Kidney glomerular epithelial cell (primary cell): ENCODE measurements at places on chromosomes 4 and X.

DNA sequence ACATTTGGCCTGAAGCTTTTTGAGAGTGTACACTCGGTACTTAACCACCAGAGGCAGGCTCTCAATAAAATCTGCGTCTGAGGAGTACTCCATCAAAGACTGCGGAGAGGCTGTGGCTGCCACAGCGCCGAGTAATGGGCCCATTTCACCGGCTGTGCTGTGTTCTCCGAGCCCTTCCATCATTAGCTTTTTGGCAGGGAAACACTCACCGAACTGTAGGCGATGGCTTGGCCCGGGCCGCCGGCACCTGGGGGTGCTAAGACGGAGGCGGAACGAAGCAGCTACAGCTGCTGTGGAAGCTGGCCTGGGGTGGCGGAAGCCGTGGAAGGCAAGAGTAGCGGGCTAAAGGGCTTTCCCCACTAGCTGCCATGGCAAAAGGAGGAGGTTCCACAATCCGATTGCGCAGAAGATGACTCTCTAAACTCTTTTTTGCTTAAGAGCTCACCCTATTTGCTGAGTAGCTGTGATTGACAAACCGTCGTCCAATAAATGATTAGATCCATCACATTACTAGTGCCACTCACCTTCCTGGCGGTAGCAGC lies 48.5 kb upstream of the PABPC1L2A start:
- DNase-seq = no peak

- no peak for DNase-seq
Measured at GRCh38 chr4:21848021-21848420, 100.6 kb downstream of the KCNIP4 start.

GRCh38 chr4:69888336-69888735 lies 28.4 kb upstream of the SULT1E1 start:
- no peak for DNase-seq

DNA sequence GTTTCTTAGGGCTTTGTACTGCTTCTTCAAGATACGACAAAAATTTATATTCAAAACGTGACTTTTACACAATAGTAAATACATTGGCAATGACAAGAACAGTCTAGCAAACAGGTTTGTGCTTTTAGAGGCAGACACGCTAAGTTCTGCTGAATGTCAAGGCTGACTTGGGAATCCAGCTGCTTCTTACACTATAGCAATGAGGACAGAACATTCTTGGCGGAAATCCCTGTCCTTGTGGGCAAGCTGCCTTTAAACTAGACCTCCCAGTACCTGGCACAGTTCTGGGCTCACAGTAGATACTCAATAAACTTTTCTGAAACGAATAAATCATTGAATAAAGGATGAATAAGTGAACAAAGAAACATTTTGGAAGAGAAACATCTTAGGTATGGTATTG lies 148.2 kb downstream of the RASL11B start:
- DNase-seq = no peak

- no peak for DNase-seq
Measured at GRCh38 chr4:28317221-28317620, 1456.6 kb downstream of the STIM2 start.

DNA sequence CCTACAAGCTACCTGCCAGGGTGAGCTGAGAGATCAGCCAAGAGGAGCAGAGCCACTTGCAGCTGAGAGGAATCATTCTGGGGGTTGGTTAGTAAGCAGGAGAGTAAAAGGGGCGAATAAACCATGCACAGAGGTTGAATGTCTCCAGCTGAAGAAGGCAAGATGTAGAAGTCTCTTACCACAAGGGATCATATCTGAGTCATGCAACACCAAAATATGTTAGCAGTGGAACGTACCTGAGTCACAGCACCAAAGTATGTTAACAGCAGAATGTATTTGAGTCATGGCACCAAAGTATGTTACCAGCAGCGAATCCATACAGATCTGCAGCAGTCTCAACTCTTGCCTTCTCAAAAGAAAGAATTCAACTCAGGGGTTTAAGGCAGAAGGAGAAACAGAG lies 29.9 kb downstream of the C4orf51 start:
- DNase-seq = peak; percentile 58

DNA sequence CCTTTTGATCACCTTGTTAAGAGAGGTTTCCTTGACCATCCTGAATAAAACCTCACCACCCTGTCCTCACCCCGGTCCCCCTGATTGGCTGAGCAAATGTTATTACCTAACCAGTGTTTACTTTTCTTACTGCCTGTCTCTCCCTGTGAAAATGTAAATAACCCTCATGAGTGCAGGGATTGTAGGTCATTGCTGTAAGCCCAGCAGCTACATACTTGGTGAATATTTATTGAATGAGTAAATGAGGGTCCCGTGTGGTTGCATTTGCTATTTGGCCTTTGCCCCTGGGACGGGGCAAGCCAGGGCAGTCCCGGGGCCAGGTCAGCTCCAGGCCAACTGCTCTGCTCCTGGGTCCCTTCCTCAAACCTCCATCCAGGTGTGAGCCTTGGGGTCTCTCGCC lies 55.5 kb upstream of the CLCN4 start:
- no peak for DNase-seq

- no peak for DNase-seq
Measured at GRCh38 chr4:124684301-124684700, 28.2 kb downstream of the ANKRD50 start.

GRCh38 chr4:153780221-153780620 lies 8.7 kb downstream of the SFRP2 start:
- DNase-seq = no peak

DNA sequence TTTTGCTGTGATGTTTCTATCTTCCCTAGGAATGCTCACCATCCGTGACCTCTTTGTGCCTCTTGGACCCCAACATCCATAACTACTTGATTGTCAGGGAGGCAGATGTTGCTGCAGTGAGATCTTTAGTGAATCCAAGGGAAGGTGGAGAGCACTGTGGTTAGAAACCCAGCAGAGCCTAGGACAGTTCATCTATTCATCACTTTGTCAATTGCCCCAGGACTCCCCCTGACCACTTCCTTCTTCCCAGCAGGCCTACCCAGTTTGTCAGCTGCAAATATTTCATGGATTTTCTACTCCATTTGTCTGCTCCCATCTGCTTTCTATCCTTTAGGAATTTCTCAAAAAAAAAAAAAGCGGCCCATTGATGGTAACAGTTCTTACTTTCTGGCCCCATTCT lies 942.8 kb downstream of the PCDH7 start:
- no peak for DNase-seq

DNA sequence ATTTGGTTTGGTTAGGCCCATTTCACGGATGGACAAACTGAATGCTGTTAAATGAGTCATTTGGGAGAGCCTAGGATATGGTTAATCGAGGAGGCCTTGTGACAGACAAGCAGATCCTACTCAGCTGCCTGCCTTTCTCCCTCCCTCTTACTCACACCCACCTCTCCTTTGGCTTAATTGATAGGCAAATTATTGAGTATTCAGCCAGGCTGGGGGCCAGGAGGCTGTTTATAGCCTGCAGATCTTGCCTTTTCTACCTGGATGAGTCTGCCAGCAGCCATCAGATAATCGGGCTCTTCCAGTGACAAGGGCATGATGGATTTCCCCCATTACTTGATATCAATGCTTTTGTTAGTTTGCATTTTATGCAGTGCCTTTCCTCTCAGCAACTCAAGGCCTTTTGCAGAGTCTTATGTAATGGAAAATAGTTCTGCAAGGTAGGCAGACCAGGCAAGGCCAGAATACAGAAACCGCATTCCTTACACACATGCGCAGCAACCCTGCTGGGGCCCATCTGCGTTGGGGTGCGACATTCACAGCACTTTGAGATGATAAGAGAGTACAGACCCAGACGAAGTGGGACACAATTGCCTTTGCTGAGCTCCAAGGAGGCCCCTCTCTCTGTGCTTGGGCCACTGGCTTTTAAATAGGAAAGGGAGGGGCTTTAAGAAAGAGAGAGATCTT lies 96.2 kb upstream of the ATP6AP2 start:
- DNase-seq = no peak

GRCh38 chr4:58636381-58636780 lies 1526.2 kb upstream of the IGFBP7 start:
- no peak for DNase-seq

DNA sequence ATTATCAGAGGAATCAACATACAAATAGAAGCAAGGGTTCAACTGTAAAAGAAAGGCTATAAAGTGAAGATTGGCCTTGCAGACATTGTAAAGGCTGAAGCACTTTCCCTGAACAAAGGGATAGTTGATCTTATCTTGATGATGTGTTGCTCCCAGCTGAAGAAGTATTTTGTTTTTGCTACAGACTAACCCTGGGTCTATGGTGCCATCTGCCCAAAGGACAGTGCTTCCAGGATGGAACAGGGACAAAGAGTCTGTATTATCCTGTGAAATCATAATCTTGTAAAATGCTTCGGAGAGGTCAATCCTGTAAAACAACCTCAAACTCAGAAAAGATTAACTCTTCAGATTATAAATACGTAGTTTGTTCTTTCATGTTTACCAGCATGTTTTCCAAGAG lies 251.7 kb upstream of the ANKRD50 start:
- no peak for DNase-seq

DNA sequence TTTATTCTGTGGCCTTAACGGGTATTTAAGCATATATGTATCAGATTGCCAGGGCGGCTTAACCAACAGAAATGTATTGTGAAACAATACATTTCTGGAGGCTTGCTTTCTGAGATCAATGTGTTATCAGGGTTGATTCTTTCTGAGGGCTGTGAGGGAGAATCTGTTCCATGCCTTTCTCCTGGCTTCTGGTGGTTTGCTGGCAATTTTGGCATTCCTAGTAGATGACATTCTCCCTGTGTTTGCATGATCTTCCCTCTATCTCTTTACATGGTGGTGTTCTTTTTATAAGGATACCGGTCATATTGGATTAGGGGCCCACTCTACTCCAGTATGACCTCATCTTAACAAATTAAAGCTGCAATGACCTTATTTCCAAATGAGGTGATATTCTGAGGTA lies 16.9 kb upstream of the CEP135 start:
- DNase-seq = peak; percentile 1

GRCh38 chrX:15465896-15466651 lies 27.1 kb downstream of the PIR start:
- DNase-seq = no peak

DNA sequence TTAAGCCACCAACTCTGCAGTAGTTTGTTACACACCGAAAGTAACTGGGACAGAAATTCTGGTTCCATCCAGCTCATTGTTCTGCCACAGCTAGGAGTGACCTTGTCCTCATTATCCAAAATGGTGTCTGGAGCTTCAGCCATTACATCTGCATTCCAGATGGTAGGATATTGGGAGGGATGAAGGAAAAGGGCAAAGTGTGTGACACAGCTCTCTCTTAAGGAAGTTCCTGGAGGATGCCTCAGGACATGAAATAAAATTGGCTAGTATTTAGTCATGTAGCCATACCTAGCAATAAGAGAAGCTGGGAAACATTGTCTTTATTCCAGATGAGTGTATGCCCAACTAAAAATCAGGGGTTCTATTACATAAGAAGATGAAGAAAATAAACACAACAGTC lies 262.0 kb downstream of the BCOR start:
- no peak for DNase-seq

DNA sequence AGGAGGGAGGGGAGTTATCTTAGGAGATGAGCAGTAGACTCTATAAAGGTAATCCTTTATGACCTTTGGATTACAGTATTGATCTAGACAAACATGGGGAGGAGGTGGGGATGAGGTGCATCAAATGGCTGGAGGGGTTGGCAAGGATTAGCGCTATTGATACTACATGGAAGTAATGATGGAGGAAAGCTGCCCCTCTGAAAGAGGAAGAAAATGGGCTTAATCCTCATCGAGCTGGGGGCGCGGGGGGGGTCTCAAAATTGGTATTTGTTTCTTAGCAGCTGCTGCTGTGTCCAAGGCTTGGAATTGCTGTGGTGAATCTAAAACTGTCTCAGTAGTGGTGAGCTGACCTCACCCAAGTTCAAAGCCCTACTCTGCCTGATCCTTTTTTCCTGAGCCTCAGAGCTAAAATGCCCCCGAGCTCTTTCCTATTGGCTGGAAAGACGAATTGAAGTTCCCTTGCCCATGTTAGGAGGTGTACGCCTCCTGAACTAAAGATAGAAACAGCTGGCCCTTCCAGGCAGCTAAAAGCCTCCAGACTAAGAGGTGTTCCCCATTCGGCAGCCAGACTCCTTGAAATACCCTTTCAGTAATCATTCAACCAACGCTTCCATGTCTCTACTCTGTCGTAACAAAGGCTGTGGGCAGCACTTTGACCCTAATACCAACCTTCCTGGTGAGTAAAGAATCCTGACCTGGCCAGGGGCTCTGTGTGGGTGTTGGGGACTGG lies at the start of gene ITGB1BP2:
ITGB1BP2 (plus strand) TSS at position 556 of the 730 bp plus-strand sequence; CDS start at position 613, 57 bp downstream.
- no peak for DNase-seq

DNA sequence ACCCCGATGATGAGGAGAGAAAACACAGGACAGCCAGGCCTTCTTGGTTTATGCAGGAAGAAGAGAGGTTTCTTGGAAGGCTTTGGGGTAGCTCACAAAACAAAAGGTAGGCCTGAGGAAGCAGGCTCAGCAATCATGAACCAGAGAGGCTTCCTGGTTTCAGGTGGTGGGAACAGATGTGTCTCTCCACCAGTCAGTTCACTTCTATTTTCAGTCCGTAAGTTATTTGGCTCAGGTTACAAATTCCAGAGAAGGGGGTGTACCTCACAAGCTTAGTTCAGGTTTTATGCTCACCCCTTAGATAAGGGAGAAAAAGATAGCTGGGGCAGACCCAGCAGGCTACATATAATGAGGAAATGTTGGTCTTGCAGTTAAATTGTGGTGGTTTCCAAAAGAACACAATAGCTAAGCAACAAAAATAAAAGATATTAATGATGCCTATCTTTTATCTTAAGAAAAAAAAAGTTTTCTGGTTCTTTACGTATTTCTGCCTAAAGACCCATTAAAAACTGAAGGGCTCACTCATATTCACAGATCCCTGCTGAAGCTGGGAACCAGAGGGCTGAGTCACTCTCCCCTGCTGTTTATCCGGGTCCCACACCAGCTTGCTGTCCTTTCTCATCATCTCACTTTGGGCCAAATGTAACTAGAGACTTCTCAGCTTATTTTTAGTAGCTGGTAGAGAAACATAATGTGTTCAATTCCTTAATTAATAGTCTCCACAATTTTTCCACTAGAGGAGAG lies 177.0 kb downstream of the CAMK2D start:
- no peak for DNase-seq

DNA sequence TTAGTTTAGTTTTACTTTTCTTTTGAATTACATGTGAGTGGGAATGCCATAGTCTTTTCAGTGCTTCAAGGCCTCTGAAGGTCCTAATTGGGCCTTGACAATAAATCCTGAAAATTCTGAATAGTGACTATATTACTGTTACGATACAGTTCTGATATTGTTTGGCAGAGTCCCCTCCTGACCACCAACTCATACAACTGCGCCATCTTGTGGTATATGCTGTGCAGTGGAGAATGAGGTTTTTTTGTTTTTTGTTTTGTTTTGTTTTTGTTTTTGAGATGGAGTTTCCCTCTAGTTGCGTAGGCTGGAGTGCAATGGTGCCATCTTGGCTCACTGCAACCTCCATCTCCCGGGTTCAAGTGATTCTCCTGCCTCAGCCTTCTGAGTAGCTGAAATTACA lies 56.6 kb upstream of the CHRDL1 start:
- DNase-seq = peak; percentile 4

DNA sequence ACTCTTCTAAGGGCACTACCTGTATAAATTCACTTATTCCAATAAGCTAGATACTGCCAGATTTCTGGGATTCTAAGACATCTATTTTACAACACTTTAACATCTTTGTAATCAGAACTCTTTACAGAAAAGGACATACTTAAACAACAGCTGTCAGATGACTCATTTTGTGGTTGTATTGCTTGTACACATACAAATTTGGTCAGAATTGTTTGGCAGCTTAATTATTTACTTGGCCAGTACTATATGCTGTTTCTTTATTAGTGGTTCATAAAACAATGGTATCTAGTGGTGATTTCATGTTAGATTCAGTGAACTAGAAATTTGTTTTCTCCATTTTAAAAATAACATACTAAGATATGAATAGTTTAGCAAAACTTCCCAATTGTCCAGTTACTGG lies 27.2 kb downstream of the PALLD start:
- DNase-seq = peak; percentile 63
